ENCODE measurements at places on chromosomes 11 and 22. TPM values are rescaled to one million over a fixed set of nuclear protein-coding genes. Genes with fewer than 3 reads are reported as not detected.

The BTBD18 gene
- 0.19 TPM for polyA plus RNA-seq

The FOSL1 gene
- not detected for polyA plus RNA-seq

The KRTAP5-10 gene
- polyA plus RNA-seq = not detected

The CLMP gene
- 12.0 TPM for polyA plus RNA-seq

The MYO7A gene
- 4.0 TPM for polyA plus RNA-seq

The MYEOV gene
- 0.90 TPM for polyA plus RNA-seq

The NXPE1 gene
- polyA plus RNA-seq = not detected

The TMEM151A gene
- not detected for polyA plus RNA-seq

The KCNQ1OT1 gene
- 1.3 TPM for polyA plus RNA-seq

The TIMP3 gene
- 89.6 TPM for polyA plus RNA-seq

The PACSIN2 gene
- 28.3 TPM for polyA plus RNA-seq

The TENM4 gene
- 5.2 TPM for polyA plus RNA-seq

The SCUBE1 gene
- polyA plus RNA-seq = 0.19 TPM

The MGAT3 gene
- 3.5 TPM for polyA plus RNA-seq

The NCF4 gene
- polyA plus RNA-seq = 2.9 TPM

The ARRB1 gene
- polyA plus RNA-seq = 16.2 TPM

The LINC01488 gene
- 0.08 TPM for polyA plus RNA-seq

The DDI1 gene
- polyA plus RNA-seq = not detected

All from forelimb muscle (tissue), 1 donor.